Liver (tissue), 10 donors: ENCODE measurements at places on chromosomes 12 and 14.
A peak's percentile ranks its signal among the peaks of the same experiment; 100 is the strongest.

DNA sequence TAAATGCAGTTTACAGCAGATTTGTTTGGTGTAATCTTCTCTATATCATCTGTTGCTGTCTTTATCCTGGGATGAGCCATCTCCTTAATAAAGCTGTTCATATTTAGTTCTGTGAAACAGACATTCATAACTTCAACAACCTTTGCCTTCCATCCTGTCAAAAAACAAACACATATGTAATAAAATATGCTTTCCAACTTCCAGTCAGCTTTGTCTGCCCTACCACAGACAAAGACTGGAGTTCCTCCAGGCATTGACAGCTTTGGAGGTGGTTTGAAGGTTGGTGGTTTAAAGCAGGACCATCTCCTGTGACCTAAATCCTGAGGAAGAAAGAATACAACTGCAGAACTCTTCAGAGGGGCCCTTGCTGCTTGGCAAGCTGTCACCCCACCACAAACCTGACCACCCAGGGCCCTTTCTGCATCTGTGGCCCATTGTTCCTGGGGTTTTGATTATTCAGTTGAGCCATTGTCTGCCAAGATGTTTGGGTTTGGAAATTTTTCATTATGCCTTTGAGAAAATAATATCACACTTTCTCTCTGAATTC lies 28.2 kb upstream of the PTGR2 start:
- H3K27ac ChIP-seq = no peak overlapping the region
- H3K4me3 ChIP-seq = no peak overlapping the region
- no peak for DNase-seq

DNA sequence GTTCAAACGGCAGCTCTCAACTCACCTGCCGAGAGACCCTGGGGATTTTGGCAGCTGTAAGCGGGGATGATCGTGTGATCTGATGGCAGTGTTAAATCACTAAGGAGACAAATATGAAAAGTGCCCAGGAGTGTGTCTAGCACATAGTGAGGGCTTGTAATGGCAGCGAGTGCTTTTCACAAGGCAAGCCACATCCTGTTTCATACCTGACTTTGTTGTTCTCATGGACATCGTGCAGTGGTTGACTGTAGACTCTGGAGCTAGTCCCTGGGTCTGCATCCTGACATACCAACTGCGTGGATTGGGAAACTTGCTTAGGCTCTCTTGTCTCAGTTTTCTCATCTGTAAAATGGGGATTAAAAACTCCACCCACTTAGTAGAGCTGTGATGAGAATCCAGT lies 148.5 kb downstream of the VRK1 start:
- DNase-seq = no peak
- H3K27ac ChIP-seq = no peak overlapping the region
- H3K4me1 ChIP-seq = no peaks in the 10 kb centered on the region

DNA sequence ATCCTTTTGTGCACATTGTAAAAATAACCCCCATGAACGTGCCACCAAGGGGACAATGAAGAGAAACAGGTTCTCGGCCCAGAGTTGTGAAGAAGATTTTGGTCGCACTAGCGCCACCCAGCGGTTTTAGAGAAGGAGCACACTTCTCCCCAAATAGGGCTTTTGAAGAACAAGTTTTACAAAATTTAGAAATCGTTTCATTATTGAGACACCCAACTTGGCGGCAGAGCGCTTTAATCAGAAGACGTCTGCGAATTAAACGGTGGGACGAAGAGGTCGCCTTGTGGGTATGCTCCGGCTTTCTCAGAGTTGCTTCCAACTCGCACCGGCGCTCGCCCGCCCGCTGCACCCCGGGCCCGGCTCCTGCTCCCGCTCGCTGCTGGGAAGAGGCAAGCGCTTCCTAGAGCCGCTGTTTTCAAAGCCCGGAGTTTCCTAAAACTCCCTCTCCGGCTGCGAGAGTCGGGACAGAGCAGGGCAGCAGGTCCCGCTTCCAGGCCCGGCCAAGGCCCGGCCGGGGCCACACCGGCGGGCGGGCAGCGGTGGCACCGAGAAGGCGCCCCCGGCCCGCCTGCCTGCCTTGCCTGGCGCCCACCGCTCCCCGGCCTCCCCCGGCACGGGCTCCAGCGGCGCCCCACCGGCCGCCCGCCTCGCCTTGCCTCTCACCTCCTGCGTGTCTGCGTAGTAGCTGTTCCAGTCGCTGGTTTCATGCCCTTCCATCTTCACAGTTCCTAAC lies 645 bp downstream of the FOXA1 start:
- peak; percentile 72 for DNase-seq
- H3K4me1 ChIP-seq = peaks cover 10% of the 10 kb centered on the region
- no peaks in the 10 kb centered on the region for H3K27me3 ChIP-seq
- H3K4me3 ChIP-seq = peak overlapping the region; percentile 55
- H3K36me3 ChIP-seq = no peaks in the 10 kb centered on the region

GRCh38 chr14:41476526-41476925 lies 130.2 kb upstream of the LRFN5 start:
- no peak overlapping the region for H3K4me3 ChIP-seq
- DNase-seq = no peak
- H3K27ac ChIP-seq = no peak overlapping the region
- no peaks in the 10 kb centered on the region for H3K36me3 ChIP-seq
- H3K4me1 ChIP-seq = no peaks in the 10 kb centered on the region

- no peaks in the 10 kb centered on the region for H3K36me3 ChIP-seq
- H3K27ac ChIP-seq = no peak overlapping the region
- H3K4me3 ChIP-seq = no peak overlapping the region
- H3K27me3 ChIP-seq = no peaks in the 10 kb centered on the region
- DNase-seq = peak; percentile 46
- H3K4me1 ChIP-seq = no peaks in the 10 kb centered on the region
Observed at GRCh38 chr14:76710056-76711010, 50.9 kb upstream of the VASH1 start.

DNA sequence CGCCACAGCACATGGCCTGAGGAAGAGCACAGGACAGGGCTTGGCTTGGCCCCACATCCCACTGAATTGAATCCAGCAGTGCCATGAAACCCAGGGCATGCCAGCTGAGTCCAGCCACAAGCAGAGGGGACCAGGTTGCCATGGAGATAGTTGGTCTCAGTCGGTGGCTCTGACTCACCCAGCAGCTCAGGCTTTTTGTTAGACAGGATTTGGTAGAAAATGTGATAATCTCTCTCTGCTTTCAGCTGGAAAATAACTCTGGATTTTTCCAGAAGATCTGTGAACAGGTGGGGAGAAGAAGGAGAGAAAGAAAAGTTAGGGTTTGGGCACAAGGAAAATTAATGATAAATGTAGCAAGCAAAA lies 4.8 kb downstream of the MYH7 start:
- no peaks in the 10 kb centered on the region for H3K27me3 ChIP-seq
- H3K27ac ChIP-seq = no peak overlapping the region
- DNase-seq = no peak
- H3K36me3 ChIP-seq = no peaks in the 10 kb centered on the region
- H3K4me3 ChIP-seq = no peak overlapping the region
- H3K4me1 ChIP-seq = no peaks in the 10 kb centered on the region

- peaks cover 4% of the 10 kb centered on the region for H3K27me3 ChIP-seq
- no peaks in the 10 kb centered on the region for H3K36me3 ChIP-seq
- H3K4me1 ChIP-seq = no peaks in the 10 kb centered on the region
- no peak overlapping the region for H3K27ac ChIP-seq
- no peak overlapping the region for H3K4me3 ChIP-seq
- DNase-seq = no peak
Observed at GRCh38 chr12:2639020-2639298, 155.8 kb upstream of the FKBP4 start.

DNA sequence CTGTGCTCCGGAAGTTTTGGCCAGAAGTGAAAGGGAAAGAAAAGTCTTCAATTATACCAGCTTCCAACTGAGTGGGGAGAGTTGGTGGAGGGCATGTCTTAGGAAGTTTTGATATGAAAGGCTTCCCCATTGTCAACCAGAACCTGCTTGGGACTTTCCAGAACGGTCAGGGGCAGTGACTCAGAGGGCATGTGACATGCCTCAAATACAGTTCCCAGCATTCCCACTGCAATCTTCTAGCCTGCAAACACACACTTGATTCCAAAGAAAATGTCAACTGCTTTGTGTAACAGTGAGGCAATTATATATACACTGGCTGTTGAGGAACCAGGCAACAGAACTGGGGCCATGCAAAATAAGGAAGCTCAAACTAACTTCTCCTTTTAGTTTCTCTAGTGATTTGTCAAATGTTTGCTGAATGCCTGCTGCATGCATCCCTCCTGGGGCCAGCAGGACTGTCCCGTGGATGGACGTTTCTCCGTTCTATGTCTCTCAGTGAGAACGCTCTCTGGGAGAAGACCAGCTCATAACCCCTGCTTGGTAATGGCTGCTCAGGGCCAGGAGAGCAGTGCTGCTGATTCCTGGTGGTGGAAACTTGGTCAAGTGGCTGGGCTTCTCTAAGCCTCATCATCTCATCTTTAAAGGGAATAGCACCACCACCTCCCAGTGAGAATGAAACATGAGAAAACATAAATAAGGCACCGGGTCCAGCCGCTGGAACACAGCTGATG lies 18.3 kb downstream of the SLC25A47 start:
- peaks cover 6% of the 10 kb centered on the region for H3K36me3 ChIP-seq
- H3K4me3 ChIP-seq = no peak overlapping the region
- no peak for DNase-seq
- H3K27ac ChIP-seq = peak overlapping the region; percentile 78

GRCh38 chr12:48132826-48133225 lies 13.7 kb downstream of the PFKM start:
- no peaks in the 10 kb centered on the region for H3K27me3 ChIP-seq
- H3K36me3 ChIP-seq = peaks cover 22% of the 10 kb centered on the region
- no peak overlapping the region for H3K27ac ChIP-seq
- no peak overlapping the region for H3K4me3 ChIP-seq
- no peaks in the 10 kb centered on the region for H3K4me1 ChIP-seq

- H3K27ac ChIP-seq = no peak overlapping the region
- no peak overlapping the region for H3K4me3 ChIP-seq
- no peaks in the 10 kb centered on the region for H3K27me3 ChIP-seq
- no peak for DNase-seq
- H3K4me1 ChIP-seq = peaks cover 3% of the 10 kb centered on the region
Observed at GRCh38 chr14:76958980-76959710, 69.4 kb downstream of the IRF2BPL start.

DNA sequence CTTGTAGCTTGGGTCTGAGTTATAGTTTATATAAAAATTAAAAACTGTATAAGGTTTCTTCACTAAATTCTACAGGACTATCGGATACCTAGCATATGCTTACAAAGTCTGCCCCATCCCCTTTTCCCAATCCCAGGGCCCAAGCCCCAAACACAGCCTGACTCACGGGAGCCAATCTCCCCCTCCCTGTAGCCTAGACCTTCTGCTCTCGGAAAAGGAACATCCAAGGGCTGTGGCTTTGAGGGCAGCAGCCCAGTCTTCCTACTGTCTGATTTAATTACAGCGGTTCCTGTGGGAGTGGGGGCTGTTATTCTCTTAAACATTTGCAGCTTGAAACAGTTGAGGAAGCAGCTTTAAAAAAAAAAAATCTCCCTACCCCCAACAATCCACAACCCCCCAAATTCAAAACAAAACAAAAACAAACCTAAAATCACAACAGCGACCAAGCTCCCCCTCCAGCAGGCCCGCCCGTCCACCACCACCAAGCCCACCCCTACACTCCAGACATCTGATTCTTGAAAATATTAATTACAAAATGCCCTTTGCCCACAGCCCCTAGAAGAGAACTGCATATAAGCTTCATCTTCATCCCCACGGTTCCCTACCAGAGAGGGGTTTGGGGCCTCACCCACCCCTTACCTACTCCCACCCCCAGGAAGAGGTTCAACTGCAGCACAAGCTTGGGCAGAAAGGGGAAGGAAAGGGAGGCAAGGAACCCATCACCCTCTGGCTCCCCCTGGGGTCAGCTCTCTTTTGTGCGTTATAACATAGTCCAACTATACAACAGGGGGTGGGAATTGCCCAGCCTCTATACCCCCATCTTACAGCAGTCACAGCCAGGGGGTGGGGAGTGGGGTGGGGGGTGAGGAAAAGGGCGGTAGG lies 1.1 kb upstream of the PRKAG1 start:
- H3K36me3 ChIP-seq = peaks cover 10% of the 10 kb centered on the region
- no peaks in the 10 kb centered on the region for H3K27me3 ChIP-seq
- H3K27ac ChIP-seq = peak overlapping the region; percentile 87

GRCh38 chr12:24948420-24948756 lies 513 bp downstream of the BCAT1 start:
- peak overlapping the region; percentile 71 for H3K4me3 ChIP-seq
- peak; percentile 36 for DNase-seq
- H3K4me1 ChIP-seq = peaks cover 3% of the 10 kb centered on the region
- peaks cover 3% of the 10 kb centered on the region for H3K27me3 ChIP-seq

- DNase-seq = no peak
- no peaks in the 10 kb centered on the region for H3K4me1 ChIP-seq
- H3K27me3 ChIP-seq = no peaks in the 10 kb centered on the region
Observed at GRCh38 chr14:41993687-41994086, 387.0 kb downstream of the LRFN5 start.

DNA sequence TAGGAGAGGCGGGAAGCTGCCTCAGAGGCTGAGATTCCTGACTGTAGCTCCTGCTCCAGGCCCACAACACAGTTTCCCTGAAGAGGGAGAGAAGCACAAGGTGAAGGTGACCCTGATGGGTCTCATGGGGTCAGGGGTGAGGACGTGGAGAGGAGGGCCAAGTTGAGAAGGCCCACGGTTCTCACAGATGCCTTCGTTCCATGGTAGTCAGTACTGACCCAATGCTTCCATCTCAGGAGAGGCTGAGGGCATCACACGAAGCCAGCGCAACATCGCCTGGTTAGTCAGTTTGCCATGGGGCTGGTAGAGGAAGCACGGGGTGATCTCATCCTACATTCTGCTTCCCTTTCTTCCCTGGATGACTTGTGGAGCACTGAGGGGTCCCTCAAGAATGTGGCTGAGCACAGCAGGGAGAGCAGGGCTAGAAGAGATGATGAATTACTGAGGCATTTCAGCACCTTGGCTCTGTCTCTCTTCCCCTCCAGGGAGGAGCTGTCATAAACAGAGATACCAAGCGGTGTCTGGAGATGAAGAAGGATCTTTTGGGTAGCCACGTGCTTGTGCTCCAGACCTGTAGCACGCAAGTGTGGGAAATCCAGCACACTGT lies 51.9 kb downstream of the GALNT8 start:
- no peaks in the 10 kb centered on the region for H3K36me3 ChIP-seq
- no peaks in the 10 kb centered on the region for H3K4me1 ChIP-seq
- no peak overlapping the region for H3K27ac ChIP-seq
- H3K4me3 ChIP-seq = no peak overlapping the region

DNA sequence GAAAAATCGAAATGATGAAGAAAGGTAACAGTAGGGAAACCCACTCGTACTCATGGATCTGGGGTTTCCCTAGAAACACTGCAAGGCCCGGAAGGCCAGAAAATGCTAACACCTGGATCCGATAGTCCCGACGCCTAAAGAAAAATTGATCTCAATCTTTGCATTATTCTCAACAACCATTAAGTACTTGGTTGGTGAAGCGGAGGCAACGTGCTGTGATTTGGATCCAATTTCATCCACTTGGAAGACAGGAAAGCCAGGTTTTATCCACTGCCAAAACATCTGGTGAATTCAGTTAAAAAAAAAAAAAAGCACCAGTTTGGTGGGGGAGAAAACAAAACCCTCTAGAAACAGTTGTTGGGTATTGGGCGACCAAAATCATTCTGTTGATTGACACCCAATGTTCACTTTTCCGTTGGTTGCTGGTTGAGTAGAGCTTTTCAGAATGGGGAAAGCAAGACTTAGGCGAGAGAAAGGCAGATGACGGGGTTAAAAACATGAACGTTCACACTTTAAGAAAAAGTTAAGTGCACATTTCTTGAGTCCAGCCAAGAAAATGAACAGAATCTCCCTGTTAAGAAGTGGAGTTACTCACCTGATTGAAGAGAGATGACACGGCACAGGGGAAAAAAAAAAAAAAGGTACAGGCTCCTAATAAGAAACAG lies 41.9 kb upstream of the MED13L start:
- H3K27me3 ChIP-seq = no peaks in the 10 kb centered on the region
- H3K27ac ChIP-seq = peak overlapping the region; percentile 60
- no peaks in the 10 kb centered on the region for H3K36me3 ChIP-seq
- DNase-seq = no peak

GRCh38 chr12:31015215-31015614 lies 58.4 kb upstream of the DDX11 start:
- H3K4me3 ChIP-seq = no peak overlapping the region
- H3K27me3 ChIP-seq = no peaks in the 10 kb centered on the region
- H3K4me1 ChIP-seq = no peaks in the 10 kb centered on the region
- no peak for DNase-seq
